ENCODE measurements at places on chromosomes 4 and X.

DNA sequence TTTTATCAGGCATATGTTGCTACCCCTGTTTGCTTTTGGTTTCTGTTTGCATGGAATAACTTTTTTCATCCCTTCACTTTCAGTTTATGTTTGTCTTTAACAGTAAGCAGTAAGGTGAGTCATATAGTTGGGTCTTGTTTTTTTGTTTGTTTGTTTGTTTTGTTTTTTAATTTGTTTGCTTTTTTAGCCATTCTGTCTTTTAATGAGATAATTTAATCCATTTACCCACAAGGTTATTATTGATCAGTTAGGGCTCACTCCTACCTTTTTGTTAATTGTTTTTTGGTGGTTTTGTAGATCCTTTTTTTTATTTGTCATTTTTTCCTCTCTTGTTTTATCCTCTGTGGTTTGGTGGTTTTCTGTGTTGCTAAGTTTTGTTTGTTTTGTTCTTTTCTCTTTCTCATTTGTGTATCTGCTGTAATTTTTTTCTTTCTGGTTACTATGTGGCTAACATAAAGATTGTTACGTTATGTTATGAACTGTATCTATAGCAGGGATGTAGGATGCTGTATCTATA lies 379.5 kb upstream of the MAD2L1 start:
- H3K36me3 ChIP-seq, result no peaks in the 10 kb centered on the region
- H3K4me3 ChIP-seq, result no peak overlapping the region
- H3K27ac ChIP-seq, result no peak overlapping the region
- peaks cover 8% of the 10 kb centered on the region for H3K4me1 ChIP-seq
- no peak for DNase-seq

- no peaks in the 10 kb centered on the region for H3K27me3 ChIP-seq
- H3K36me3 ChIP-seq, result no peaks in the 10 kb centered on the region
- no peak for DNase-seq
- H3K27ac ChIP-seq, result no peak overlapping the region
- H3K4me1 ChIP-seq, result no peaks in the 10 kb centered on the region
Measured at GRCh38 chr4:42865572-42866189, 26.8 kb upstream of the GRXCR1 start.

- H3K36me3 ChIP-seq, result no peaks in the 10 kb centered on the region
- no peaks in the 10 kb centered on the region for H3K4me1 ChIP-seq
- no peak overlapping the region for H3K27ac ChIP-seq
Measured at GRCh38 chr4:86586160-86586572, 7.9 kb upstream of the PTPN13 start.

GRCh38 chr4:85534120-85534519 lies 59.2 kb downstream of the ARHGAP24 start:
- no peaks in the 10 kb centered on the region for H3K4me1 ChIP-seq
- no peaks in the 10 kb centered on the region for H3K27me3 ChIP-seq
- no peak overlapping the region for H3K27ac ChIP-seq
- no peak for DNase-seq
- no peaks in the 10 kb centered on the region for H3K36me3 ChIP-seq

- no peaks in the 10 kb centered on the region for H3K4me1 ChIP-seq
- DNase-seq, result no peak
- no peaks in the 10 kb centered on the region for H3K27me3 ChIP-seq
- H3K4me3 ChIP-seq, result no peak overlapping the region
- no peak overlapping the region for H3K27ac ChIP-seq
Measured at GRCh38 chrX:155998761-155999510, 1.4 kb downstream of the IL9R start.

- no peaks in the 10 kb centered on the region for H3K27me3 ChIP-seq
- peaks cover 32% of the 10 kb centered on the region for H3K4me1 ChIP-seq
- DNase-seq, result no peak
- H3K27ac ChIP-seq, result peak overlapping the region; percentile 29
- H3K4me3 ChIP-seq, result no peak overlapping the region
Measured at GRCh38 chr4:38056011-38056685, 96.0 kb downstream of the PTTG2 start.

DNA sequence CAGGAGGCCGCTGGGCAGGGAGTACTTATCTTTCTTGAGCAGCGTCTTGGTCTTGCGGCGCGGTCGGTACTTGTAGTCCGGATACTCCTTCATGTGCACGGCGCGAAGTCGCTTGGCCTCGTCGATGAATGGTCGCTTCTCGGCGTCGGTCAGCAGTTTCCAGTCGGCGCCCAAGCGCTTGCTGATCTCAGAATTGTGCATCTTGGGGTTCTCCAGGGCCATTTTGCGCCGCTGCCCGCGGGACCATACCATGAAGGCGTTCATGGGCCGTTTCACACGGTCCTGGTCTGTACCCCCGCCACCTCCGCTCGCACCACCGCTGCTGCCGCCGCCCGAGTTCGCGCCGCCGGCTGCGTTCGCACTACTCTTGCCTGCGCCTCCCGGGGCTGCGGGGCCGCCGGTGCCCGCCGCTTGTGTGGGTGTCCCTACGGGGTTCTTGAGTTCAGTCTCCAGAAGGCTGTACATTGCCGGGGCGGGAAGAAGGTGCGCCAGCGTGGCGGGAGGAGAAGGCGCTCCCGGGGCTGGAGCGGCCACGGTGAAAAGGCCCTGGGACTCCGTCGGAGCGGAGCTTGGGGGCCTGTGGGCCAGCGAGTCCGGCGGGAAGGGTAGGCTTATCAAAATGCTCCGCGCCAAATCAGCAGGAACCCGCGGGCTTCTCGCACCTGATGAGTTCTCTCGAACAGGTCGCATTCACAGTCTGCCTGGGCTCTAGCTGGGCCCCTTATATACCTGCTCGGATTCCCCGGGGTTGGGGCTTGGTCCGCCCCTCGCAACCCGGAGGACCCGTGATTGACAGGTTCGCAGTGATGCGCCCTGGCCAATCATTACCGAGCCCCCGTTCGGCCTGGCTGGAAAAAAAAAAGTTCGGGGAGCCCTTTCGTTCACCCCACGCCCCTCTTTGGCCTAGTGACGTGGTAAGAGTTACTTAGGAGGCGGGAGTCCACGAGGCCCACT lies at the start of gene SOX3:
Gene SOX3, minus strand, starts transcription at position 699 of the 954 bp plus-strand sequence. Its CDS starts 9 bp downstream, at position 690.
- no peaks in the 10 kb centered on the region for H3K27me3 ChIP-seq
- H3K4me1 ChIP-seq, result peaks cover 14% of the 10 kb centered on the region
- H3K4me3 ChIP-seq, result peak within 1 kb of the TSS; percentile 62
- H3K36me3 ChIP-seq, result no peaks in the 10 kb centered on the region
- H3K27ac ChIP-seq, result no peak within 1 kb of the TSS
